ENCODE measurements at places on chromosomes 5 and 9.

DNA sequence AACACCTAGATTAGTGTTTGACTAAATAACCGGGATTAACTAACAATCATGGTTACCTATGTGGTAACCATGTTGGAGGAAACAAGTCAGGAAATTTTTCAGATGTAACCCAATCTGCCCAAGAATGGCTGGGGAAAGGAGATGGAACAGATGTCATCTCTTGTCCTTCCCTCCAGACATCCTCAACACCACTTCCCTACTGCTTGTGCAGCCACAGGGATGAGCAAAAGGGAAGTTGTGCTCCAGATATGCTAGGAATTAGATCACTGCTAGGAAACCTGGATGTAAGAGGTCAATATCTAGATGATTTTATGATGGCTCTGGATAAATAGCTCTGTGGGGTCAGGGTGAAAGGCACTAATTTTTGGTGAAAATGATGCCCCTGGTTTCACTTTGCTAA, 61.3 kb upstream of the ELL2 start:
- DNase-seq: no peak

DNA sequence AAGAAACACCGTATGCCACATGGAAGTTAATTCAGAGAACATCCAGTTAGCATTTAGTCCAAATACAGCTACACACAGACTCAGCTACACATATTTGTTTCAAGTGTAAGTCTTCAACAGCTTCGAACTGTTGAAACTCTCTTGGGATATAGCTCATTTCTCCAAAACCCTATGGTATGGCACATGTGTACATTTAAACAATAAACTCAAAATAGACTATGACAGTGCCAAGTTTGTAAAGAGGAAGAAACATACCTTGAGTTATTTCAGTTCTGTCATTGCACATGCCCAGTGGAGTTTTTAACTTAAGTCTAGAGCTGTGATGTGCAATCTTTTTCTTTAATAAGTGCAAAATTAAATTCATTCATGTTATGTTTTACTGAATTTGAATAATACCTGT, 155.1 kb upstream of the RAI14 start:
- DNase-seq: no peak

DNA sequence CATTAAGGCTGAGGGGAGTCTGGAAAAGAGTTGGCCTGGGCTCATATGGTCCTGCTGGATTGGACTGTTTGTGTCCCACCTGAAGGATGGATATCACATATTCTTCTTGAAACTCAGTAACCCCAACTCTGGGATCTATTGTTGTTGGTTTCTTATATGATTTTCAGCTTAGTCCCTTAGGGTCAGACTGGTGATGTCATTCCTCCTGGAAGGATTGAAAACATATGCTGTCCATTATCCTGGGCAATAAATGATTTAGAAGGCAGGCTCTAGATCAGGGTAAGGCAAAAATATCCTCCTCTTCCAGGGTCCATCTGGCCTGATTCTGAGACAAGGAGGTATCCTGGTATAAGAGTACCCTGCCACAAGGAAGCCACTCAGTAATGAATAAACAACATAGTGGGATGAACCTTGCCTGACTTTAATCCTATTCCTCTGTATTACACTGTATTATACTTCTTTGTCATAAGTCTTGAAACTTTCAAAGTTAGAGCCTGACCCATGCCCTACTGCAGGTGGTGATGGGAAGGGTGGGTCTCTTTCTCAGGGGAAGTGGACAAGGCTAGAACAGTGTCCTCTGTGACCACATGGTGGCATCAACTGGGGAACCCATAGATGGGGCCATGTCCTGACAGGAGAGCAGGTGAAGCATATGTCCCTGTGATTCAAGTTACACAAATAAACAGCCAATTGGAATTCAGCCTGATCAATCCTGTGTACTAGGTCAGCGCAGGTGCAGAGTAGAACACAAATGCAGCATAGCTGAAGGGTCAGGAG, 454.4 kb upstream of the TRPC7 start:
- DNase-seq: no peak

DNA sequence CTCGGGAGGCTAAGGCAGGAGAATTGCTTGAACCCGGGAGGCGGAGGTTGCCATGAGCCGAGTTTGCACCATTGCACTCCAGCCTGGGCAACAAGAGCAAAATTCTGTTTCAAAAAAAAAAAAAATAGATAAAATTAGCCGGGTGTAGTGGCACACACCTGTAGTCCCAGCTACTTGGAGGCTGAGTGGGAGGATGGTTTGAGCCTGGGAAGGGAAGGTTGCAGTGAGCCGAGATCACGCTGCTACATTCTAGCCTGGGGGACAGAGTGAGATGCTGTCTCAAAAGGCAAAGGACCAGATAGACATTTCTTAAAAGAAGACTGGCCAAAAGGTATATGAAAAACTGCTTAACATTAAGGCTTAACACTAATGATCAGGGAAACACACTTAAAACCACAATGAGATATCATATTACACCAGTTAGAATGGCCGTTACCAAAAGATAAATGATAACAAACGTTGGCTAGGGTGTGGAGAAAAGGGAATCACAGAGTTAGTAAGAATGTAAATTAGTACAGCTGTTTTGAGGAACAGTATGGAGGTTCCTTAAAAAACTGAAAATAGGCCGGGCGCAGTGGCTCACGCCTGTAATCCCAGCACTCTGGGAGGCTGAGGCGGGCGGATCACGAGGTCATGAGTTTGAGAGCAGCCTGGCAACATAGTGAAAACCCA, 10.1 kb upstream of the MARVELD2 start:
- DNase-seq: no peak

DNA sequence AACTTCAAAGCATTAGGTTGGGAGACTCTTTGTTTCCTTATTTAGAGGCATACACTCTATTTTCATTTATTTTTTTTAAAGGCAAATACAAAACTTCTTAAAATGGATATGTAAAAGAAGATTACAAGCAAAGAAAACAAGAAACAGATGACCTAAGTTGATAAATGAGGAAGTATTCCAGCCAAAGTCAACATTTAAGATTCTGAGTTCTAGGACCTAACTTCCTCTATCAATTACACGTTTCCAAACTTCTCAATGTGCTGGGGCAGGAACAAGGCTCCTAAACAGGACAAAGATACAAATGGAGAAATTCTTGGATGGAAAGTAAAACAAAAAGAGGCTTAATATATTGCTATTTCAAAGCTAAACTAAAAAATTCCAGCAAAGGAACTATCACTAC, 89.5 kb downstream of the TLE1 start:
- no peak for DNase-seq

- peak; percentile 2 for DNase-seq
Measured at GRCh38 chr9:14156046-14156445, 157.9 kb downstream of the NFIB start.

- no peak for DNase-seq
Measured at GRCh38 chr5:82259172-82259800, 18.9 kb downstream of the RPS23 start.

- peak; percentile 2 for DNase-seq
Measured at GRCh38 chr5:8908055-8908683, 637.7 kb downstream of the SEMA5A start.
